Cerebellum (tissue), 4 donors: ENCODE measurements at places on chromosomes 1 and 21.

DNA sequence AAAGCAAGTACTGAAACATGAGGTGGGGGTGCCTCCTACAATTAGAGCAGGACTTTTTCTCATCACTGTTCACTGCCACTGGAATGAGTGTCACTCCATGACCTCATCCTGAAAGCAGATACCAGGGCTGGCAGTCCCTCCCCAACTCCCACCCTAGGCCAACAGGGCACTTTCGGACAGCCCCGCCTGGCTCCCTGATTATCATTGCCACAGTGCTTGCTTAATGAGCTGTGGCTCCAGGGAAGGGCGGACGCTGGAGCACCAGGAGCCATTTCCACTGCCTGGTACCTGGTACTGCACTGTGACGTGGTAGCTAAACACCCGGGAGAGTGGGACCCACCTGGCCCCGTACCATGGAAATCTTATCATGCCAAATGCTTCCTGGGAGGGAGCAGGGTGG lies 22.3 kb downstream of the SLC9A1 start:
- DNase-seq: no peak

GRCh38 chr1:64483731-64484414 lies 13.9 kb downstream of the CACHD1 start:
- DNase-seq: no peak

GRCh38 chr1:9410737-9411297 lies 118.1 kb downstream of the SPSB1 start:
- DNase-seq: peak; percentile 28

GRCh38 chr1:175871647-175872046 lies 128.3 kb upstream of the TNR start:
- peak; percentile 77 for DNase-seq

GRCh38 chr1:17950728-17951127 lies 156.9 kb upstream of the IGSF21 start:
- no peak for DNase-seq

DNA sequence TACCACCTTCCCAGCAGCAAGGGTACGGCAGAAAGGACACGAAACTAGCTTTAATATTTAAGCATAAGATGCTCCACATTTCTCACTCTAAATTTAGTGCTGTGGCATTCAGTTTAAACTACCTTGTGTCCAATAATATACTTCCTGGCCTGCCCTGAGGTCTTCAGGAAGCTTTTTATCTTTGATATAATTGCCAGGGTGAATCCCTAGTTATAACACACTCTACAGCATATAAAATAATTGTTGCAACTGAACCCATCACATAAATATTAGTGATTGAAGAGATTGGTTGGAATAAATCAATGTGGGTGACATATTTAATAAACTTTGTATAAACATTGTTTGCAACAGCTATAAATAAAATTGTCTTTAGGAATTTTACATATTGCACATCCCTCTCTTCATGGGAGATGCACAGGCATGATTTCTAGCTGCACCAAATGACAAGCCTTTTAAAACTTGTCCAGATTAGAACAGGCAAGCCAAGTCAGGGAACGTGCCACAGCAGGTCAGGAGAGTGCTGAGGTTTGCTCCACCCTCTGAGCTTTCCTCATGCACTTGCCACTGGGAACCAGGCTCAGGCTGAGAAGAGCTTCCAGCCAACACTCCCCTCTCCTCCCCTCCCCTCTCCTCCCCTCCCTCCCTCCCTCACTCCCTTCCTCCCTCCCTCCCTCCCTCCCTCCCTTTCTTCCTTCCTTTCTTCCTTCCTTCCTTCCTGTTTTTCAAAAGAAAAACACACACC lies 623.2 kb upstream of the PKN2 start:
- DNase-seq: peak; percentile 8

DNA sequence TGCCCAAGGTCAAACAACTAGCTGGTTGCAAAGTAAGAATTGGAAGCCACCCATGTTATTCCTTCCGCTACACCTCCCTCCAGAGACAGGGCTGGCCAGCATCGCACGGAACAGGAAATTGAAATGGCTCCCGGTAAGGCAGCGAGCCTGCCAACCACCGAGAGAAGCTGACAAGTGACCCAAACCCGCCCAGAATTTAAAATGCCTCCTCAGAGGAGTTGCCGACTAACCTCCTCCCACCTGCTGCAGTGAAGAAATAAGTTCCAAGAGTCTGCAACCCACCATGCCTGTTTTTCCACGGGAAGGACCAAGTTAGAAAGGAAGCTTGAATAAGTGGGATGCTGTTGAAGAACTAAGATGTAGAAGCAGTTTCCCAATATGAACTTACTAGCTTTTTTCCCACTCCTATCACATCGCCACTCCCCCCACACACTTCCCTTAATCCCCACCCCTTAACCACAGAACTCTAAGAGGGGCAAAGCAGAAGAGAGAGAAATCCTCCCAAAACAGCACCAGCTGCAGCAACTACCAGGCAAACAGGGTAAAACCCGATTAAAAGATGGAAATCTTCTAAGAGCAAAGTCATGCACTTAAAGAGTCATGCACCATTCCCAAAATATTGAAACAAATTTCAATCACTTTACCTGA lies 78.6 kb downstream of the TIAM1 start:
- DNase-seq: peak; percentile 87

DNA sequence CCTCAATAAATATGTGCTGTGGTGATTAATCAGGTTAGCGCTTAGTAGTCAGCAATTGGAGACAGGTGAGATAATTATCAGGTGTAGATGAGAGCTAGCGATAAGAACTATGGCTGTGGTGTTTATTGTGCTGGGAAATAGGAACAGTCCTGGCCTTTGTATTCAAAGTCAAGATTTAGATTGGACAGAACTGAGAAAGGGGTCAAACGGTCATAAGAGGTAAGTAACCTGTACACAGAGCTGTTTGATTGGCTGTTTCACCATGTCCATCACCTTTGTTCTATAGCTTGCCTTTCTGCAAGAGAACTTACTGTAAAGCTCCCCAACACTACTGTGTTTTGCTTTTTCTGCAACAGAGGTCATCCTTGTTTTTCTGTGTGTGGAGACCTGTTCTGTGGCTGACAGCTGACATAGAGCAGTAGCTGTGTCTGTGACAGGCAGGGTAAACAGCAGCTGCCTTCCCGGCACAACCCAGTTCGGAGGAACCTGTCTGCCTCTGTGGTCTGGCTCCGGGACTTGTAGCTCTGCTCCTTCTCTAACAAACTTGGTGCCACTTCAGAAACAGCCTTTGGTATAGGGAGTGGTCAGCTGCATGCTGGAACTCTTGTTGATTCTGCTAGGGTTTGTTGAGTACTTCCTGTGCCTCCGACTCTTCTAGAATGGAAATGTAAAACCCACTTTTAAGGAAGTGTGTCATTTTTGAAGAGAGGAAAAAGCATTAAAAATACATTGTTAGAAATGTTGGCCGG lies 21.1 kb upstream of the CDC42 start:
- no peak for DNase-seq

GRCh38 chr21:17427831-17428483 lies 84.9 kb upstream of the CXADR start:
- DNase-seq: no peak

DNA sequence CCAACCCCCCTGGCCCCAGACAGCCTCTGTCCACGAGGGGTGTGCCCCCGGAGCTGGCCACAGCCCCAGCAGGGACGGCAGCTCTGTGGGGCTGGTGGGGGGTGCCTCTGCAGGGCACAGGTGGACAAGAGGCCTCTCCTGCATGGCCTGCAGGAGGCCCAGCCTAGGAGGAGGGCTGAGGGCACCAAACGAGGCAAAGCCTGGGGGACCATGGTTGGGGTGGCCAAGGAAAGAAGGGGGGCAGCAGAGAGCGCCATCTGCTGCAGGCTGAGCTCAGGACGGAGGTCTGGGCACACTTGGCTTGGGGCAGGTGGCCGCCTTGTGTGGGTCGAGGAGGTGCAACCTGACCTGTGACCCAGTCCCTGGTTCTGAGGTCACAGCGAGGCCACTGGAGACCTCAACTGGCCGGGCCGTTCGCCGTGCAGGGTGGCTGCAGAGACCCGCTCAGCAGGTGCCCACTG lies 27.3 kb downstream of the RRP1 start:
- no peak for DNase-seq

GRCh38 chr1:80076469-80076868 lies 1069.9 kb upstream of the ADGRL4 start:
- DNase-seq: no peak

- no peak for DNase-seq
These were observed 791 bp upstream of the STX6 start for GRCh38 chr1:181023265-181024057.

- no peak for DNase-seq
These were observed 84.7 kb downstream of the BRINP2 start for GRCh38 chr1:177255411-177255810.

DNA sequence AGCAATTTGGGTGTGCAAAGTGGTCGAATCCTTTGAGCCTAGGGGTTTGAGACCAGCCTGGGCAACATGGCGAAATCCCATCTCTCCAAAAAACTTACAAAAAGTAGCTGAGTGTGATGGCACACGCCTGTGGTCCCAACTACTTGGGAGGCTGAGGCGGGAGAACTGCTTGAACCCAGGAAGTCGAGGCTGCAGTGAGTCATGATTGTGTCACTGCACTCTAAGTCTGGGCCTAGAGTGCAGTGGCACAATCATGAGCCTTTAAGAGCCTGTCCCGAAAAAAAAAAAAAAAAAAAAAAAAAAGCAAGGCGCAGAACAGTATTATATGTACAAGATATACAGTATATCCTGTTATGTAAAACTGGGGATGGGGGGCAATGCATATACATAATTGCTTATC lies 25.1 kb upstream of the HTR1D start:
- no peak for DNase-seq

- DNase-seq: no peak
These were observed 99.5 kb downstream of the LACTBL1 start for GRCh38 chr1:22872981-22873664.

DNA sequence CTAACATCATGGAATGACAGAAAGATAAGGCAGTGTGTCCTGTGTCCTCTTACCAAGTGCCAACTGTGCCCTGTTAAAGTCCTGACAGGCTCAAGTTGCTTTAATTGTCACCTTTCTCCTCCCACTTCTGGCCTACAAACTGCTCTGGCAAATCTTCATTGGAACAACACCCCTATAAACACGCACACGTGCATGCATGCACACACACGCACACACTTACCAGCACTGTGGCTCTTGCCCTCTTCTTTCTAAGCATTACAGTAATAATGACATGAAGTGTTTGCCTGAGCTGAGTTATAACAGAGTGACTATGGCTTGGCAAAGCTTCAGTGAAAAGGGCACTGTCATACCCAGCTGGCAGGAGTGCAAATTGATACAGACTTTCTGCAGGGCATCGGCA lies 82.3 kb upstream of the SYT6 start:
- no peak for DNase-seq

DNA sequence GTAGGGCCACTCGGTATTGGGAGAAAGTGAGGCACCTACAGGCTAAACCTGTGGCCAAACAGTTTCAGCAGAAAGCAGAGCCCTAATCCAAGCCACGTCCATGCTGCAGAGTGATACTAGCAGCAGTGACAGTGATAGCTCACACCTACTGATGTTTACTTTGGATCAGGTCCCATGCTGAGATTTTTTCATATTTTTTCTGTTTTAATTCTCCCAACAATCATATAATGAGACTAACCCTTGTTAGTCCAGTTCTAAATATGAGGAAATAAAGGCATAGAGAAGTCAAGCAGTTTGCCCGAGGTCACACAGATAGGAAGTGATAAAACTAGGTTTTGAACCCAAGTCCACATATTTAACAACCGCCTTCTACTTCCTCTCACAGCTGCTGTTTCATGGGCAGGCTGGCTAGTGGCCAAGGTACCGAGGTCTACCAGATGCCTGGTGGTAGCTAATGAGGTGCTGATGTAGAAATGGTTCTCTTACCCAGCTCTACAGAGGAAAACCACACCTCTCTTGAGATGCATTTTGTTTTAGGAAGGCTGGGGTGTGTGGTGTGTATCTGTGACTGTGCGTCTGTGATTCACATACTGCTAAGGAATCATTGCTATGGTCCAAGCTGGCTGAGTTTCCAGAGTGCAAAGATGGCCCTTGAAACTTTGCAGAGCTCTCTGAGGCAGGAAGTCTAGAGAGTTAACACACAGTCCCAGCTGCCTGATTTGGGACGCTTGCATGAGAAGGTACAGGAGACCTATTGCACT lies 80.3 kb upstream of the ARTN start:
- no peak for DNase-seq

- no peak for DNase-seq
These were observed 29.6 kb downstream of the HUNK start for GRCh38 chr21:31902438-31902837.

- no peak for DNase-seq
These were observed 161.2 kb upstream of the NFIA start for GRCh38 chr1:60921175-60921574.

DNA sequence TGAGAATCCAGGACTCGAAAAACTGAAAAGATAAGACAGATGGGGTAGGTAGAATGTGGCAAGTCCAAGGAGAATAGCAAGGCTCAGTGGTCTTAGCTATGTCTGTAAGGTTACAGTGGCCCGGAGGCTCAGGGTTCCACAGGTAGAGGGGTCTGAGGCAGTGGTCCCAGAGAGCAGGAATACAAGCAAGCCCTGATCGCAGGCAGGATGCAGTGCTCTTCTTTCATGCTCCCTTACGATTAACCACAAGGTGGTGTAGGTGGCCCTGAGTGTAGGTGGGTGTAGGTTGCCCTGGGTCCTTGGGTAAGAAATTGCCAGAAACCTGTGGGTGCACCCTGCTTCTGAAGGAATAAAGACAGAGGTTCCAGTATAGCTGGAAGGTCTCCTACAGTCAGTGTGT lies 99.1 kb upstream of the RAB3GAP2 start:
- DNase-seq: no peak

DNA sequence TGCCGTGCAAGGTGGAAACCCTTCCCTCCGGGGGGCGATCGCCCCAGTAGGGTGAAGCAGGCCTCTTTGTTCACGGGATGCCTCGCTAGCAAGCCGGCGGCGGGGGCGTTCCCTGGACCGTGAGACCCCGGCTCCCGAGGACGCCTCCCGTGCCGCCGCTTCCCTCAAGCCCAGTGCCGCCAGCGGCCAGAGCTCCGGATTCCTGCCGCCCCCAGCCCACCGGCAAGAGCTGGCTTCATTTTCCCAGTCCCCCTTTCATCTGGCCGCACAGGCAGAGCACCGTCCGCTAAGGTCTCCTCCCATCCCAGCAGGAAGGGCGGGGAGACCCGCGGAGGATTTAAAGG lies 16.3 kb downstream of the IER5 start:
- no peak for DNase-seq

DNA sequence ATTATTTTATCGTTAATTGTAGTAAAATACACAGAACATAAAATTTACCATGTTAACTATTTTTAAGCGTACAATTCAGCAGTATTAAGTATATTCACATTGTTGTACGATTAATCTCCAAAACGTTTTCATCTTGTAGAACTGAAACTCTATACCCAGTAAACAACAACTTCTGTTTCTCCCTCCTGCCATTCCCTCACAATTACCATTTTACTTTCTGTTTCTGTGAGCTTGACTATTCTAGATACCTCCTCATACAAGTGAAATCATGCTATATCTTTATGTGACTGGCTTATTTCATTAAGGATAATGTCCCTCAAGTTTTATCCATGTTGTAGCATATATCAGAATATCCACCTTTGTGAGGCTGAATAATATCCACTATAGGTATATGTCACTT lies 156.8 kb downstream of the ST6GALNAC3 start:
- DNase-seq: no peak

- no peak for DNase-seq
These were observed 4.0 kb downstream of the TSACC start for GRCh38 chr1:156342166-156342955.

GRCh38 chr1:31675161-31675560 lies 28.7 kb downstream of the COL16A1 start:
- DNase-seq: peak; percentile 64

GRCh38 chr1:109338608-109339007 lies 31.8 kb upstream of the MYBPHL start:
- DNase-seq: no peak
